ENCODE measurements at places on chromosomes 16 and 17. TPM values are rescaled to one million over a fixed set of nuclear protein-coding genes. Genes with fewer than 3 reads are reported as not detected.

DNA sequence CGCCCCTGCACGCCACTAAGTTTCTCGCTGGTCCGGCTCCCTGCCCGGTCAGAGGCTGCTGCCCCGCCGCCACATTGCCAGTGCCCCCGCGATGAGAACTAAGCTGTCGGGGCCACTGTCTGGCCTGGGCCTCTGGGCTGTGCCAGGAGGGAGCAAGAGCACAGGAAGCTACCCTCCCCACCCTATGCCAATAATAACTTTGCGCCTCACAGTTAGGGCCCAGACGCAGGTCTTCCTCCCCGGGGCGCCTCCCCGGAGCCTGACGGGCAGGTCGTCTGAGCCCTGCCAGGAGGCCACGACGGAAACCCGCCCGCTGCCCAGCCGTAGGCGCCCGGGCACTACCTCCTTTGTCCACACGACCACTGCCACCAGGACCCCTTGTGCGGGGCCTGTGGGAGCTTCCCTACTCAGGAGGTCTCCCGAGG lies 1.5 kb downstream of the ZFPM1 start:
- peak; percentile 39 for DNase-seq

GRCh38 chr16:69566981-69567680 lies 1.4 kb downstream of the NFAT5 start:
- peak; percentile 24 for DNase-seq

Gene SGCA
- total RNA-seq, result 0.31 TPM

DNA sequence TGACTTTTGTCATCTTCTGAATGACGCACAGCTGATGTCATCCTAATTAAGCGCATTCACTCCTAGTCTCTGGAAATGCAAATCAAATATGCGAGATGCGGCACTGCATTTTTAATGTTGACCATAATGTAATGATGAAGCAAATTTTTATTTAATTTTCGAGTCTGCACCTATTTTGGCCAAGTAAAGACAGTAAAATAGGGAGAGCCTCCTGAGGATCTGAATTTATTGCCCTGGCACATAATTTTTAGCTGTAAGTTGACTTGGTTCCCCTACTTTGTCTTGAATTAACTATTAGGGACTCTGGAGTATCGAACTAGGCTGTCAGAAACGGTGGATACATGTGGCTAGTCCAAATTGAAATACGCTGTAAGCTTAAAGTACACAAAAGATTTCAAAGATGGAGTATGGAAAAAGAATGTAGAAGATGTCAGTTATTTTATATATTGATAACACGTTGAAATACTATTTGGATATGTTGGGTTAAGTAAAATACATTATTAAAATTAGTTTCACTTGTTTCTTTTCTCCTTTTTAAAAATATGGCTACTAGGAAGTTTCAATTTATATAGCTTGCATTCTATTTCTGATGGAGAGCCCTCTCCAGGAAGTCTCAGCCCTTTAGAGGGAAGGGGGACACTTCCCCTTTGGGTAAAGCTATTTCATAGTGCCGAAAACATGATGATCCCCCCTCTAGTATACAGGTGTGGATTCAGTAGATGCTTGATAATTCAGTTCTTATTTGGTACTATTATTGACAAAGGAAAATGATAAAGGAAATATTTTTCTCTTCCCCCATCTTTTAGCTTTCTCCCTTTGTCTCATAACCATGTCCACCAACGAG lies 991 bp downstream of the KPNA2 start:
- no peak for DNase-seq

Gene ALOX15
- 0.12 TPM for total RNA-seq

- DNase-seq, result no peak
These were observed 5.2 kb downstream of the CIBAR2 start for GRCh38 chr16:85107083-85107482.

Gene ZFP3
- 8.6 TPM for total RNA-seq

Gene LHX1
- not detected for total RNA-seq

GRCh38 chr16:67971111-67971510 lies 2.7 kb upstream of the SLC12A4 start:
- no peak for DNase-seq

- peak; percentile 37 for DNase-seq
These were observed 1.1 kb upstream of the SLC16A3 start for GRCh38 chr17:82227629-82228277.

DNA sequence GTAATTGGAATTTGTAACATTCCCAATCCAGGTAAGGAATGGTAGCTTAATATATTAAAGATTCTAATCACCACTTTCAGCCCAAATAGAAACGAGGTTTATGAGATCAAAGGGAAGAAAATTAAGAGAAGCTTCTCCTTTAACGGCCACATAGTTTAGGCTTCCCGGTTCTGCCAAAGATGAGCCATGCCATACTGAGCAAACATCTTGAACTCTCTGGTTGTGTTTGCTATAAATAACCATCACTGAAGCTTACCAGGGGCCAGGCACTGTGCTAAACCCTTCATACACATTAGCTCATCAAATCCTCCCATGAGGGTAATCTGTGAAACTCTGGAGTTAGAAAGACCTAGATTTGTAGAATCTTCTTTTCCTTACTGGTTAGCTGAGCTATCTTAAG lies 2.8 kb downstream of the MYH11 start:
- DNase-seq, result no peak

DNA sequence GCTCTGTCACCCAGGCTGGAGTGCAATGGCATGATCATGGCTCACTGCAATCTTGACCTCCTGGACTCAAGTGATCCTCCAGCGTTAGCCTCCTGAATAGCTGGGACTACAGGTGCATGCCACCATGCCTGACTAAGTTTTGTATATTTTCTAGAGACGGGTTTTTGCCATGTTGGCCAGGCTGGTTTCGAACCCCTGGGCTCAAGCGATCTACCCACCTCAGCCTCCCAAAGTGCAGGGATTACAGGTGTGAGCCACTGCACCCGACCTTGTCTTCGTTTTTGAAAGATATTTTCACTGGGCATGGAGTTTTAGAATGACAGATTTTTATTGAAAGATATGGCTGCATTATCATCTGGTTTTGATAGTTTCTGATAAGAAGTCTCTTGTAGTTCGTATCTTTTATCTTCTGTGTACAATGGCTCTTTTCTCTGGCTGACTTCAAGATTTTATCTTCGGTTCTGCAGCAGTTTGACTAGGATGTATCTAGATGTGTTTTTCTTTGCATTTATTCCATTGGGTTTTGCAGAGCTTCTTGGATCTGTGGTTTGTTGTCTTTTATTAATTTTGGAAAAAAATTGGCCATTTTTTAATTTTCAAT lies 14.6 kb downstream of the ADGRG5 start:
- no peak for DNase-seq

- DNase-seq, result peak; percentile 42
These were observed 21.0 kb upstream of the HERPUD1 start for GRCh38 chr16:56910654-56911539.

- no peak for DNase-seq
These were observed 96.2 kb downstream of the BANP start for GRCh38 chr16:88047462-88047861.

DNA sequence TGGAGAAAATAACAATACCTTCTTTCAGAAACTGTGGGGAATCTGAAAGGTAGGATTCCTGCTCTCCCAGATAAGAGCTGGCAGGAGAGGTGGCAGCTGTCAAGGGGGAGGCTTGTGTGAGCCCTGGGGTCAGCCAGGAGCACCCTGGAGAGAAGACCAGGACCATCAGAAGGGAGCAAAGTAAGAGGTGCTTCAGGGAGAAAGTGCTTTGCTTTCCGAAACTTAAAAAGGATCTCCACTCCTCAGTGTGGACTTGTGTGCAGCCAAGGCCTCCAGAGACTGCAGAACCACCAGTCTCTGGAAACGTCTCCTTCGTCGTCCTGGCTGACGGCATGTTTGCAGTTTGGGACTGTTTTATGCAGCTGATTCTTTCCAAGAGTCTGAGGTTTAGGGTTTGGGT lies 13.7 kb upstream of the SOX9 start:
- no peak for DNase-seq

DNA sequence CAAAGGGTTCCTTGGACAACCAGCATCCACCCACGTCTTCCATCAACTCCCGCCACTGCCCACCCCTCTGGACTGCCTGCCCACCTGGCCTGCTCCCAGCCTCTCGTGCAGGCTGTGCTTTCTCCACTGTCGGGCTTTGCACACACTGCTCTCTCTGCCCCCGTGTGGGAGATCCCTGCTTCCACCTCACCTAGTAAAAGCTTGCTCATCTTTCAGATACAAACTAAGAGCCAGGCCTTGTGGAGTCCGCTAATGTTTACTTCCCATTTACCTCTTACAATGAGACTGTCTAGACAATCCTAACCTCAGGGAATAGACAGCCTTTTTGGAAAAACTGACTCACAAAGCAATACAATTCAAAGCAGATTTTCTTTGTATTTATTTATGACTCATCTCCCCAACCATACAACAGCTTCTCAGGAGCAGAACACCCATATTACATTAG lies 67.6 kb downstream of the USP31 start:
- no peak for DNase-seq

GRCh38 chr16:57987441-57988177 lies 12.9 kb downstream of the ZNF319 start:
- DNase-seq, result no peak

Data from left colon (tissue), 2 donors.